ENCODE measurements at places on chromosomes 3 and 15.

DNA sequence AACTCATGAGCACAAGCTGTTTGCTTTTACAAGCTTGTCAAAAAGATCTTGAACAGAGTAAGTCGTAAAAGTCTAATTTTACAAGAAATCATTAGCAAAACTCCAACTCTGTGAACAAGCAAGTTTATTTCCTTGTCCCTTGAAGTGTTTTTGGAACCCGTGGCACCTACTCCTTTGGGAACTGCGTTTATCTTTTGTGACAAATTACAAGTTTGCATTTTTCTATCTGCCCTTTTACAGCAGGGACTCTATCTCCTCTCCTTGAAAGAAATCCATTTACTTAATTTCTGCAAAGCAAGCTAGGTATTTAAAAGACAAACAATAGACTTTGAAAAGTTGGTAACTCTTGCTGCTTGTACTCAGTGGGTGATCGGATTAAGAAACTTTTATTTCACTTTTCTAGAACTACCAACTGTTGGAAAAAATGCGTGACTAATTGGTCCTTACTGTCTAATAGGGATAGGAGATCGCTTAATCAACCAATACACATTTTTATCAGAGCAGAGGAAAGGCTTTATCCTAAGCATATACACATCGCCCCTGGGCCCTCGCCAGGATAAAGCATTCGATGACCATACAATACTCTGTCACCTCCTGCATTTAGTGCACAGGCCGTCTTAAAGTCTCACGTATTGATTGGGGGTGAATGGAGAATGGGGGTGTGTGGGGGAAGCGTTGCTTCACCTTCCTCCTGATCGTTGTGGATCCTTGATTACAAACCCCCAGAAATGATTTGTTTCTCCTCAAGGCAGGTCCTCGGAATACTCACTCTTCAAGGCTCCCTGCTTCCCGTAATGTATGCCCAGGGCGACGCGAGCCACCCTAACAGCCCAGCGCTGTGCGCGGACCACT is 1.7 kb downstream of the PRTG start:
- no peaks in the 10 kb centered on the region for H3K27me3 ChIP-seq
- no peak for DNase-seq
- no peak overlapping the region for H3K27ac ChIP-seq
- peaks cover 23% of the 10 kb centered on the region for H3K4me1 ChIP-seq
- H3K4me3 ChIP-seq = no peak overlapping the region

- no peak overlapping the region for H3K27ac ChIP-seq
- DNase-seq = no peak
- peaks cover 7% of the 10 kb centered on the region for H3K4me1 ChIP-seq
- no peaks in the 10 kb centered on the region for H3K27me3 ChIP-seq
- no peaks in the 10 kb centered on the region for H3K36me3 ChIP-seq
- no peak overlapping the region for H3K4me3 ChIP-seq
Observed at GRCh38 chr3:127975153-127976029, 60.4 kb downstream of the KBTBD12 start.

GRCh38 chr3:115706311-115706829 is 83.1 kb downstream of the GAP43 start:
- no peaks in the 10 kb centered on the region for H3K27me3 ChIP-seq
- no peaks in the 10 kb centered on the region for H3K36me3 ChIP-seq
- no peak overlapping the region for H3K4me3 ChIP-seq
- no peak overlapping the region for H3K27ac ChIP-seq
- H3K4me1 ChIP-seq = no peaks in the 10 kb centered on the region
- DNase-seq = no peak

- no peak within 1 kb of the TSS for H3K27ac ChIP-seq
- DNase-seq = no peak
- no peak within 1 kb of the TSS for H3K4me3 ChIP-seq
Observed at GRCh38 chr15:44956388-44956787, at the start of gene TERB2. Gene TERB2 (plus strand): TSS chr15:44956687. CDS start chr15:44956719, 32 bp downstream.

DNA sequence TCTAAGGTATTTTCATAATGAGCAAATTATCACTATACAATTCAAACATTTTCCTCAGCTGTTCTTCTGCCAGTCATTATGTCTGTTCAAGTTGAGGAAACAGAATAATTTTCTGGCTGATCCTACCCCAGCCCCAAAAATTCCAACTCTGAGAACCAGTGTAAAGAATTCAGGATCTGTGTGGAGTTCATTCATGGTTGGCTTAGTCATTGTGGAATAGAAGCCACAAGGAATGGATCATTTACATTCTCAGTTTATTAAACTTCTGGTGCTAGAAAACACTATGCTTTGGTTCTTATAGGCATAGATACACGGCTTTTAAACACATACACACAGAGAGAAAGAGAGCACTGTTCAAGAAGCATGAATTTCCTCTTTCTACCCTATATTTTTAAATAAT is 134.6 kb downstream of the CMSS1 start:
- no peaks in the 10 kb centered on the region for H3K27me3 ChIP-seq
- no peak overlapping the region for H3K4me3 ChIP-seq
- no peak for DNase-seq
- no peaks in the 10 kb centered on the region for H3K36me3 ChIP-seq
- no peak overlapping the region for H3K27ac ChIP-seq
- H3K4me1 ChIP-seq = peaks cover 16% of the 10 kb centered on the region

- no peak overlapping the region for H3K4me3 ChIP-seq
- H3K36me3 ChIP-seq = no peaks in the 10 kb centered on the region
- no peaks in the 10 kb centered on the region for H3K27me3 ChIP-seq
- DNase-seq = no peak
- H3K4me1 ChIP-seq = no peaks in the 10 kb centered on the region
Observed at GRCh38 chr3:176141837-176142236, 1055.4 kb downstream of the TBL1XR1 start.

DNA sequence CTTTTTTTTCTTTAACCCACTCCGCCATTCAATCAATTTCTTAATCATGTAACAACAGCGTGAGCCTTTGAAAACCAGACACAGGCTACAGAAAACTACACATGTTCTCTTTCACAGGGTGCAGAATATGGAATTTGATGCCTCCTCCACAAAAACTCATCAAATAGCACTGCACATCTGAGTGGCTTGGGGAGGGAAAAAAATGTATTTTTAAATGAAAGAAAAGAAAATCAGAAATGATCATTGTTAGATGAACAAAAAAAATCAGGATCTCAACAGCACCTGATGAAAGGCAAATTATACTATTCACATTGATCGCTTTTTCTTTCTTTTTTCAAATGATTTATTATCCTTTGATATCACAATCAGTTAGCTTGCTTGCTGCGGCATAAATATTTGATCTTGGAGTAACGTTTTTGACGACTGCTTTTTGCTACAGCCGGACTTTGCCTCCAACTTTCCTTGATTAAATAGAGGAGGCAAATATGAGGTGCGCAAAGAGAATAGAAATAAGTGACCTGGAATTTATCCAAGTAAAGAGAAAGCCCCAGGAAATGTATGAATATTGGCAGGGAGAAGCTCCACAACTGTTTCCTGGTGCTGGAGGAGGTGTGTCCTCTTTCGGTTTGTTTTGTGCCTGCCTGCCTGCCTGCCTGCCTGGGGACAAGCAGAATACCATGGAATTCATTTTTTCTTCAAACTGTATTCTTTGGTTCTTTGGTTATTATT is 63.1 kb downstream of the EDEM1 start:
- H3K4me3 ChIP-seq = peak overlapping the region; percentile 68
- peaks cover 11% of the 10 kb centered on the region for H3K4me1 ChIP-seq
- no peak overlapping the region for H3K27ac ChIP-seq
- H3K36me3 ChIP-seq = no peaks in the 10 kb centered on the region
- H3K27me3 ChIP-seq = no peaks in the 10 kb centered on the region

DNA sequence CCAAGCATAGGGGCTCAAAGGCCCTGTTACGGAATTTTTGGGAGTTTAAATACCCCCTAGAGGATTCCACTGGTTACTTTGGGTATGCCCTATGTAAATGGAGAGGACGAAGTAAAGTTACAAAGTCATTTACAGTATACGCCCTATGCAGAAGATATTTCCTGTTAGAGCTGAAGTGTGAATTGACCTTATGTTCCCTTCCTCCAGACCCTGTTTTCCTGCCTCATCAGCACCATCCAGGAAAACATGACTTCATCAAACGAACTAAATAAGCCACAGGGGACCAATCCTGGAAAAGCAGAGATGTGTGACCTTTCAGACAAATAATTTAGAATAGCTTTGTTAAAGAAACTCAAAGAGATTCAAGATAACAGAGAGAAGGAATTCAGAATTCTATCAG is 177.4 kb downstream of the SQOR start:
- no peak for DNase-seq
- no peaks in the 10 kb centered on the region for H3K27me3 ChIP-seq
- no peaks in the 10 kb centered on the region for H3K36me3 ChIP-seq
- no peak overlapping the region for H3K4me3 ChIP-seq
- H3K27ac ChIP-seq = no peak overlapping the region
- H3K4me1 ChIP-seq = no peaks in the 10 kb centered on the region

DNA sequence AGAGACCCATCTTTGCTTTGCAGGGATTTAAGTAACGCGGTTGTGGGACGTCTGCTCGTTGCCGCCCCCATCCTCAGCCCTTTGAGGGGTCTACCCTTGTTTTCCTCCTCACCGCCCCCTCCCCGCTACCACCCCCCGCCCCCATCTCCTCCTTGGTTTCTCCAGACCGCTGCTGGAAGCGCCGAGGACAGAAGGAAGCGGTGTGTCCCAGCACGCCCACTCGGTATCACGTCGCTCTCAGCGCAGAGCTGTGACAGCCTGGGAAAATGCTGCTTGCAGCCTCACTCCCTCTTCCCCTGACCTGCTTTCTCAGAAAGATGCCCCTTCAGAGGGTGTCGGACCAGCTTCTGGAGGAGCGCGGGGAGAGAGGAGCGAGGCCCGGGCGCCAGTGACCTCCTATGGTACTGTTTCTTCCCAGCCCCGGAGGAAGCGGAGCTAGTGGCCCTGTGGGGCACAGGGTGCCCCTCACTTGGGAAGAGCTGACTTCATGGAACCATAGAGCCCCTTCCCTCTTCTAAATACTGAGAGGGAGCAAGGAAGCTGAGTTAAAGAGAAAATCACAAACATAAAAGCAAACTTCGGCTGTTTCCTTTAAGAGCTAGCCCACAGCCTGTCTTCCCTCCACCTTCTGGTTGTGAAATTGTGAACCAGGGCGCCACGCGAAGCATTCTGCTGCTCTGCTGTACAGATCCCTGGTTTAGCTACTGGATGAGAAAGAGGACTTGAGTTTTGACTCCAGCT is 698 bp downstream of the IL1RAP start:
- peaks cover 9% of the 10 kb centered on the region for H3K36me3 ChIP-seq
- peak overlapping the region; percentile 81 for H3K4me3 ChIP-seq
- DNase-seq = peak; percentile 40
- no peaks in the 10 kb centered on the region for H3K4me1 ChIP-seq
- no peaks in the 10 kb centered on the region for H3K27me3 ChIP-seq

DNA sequence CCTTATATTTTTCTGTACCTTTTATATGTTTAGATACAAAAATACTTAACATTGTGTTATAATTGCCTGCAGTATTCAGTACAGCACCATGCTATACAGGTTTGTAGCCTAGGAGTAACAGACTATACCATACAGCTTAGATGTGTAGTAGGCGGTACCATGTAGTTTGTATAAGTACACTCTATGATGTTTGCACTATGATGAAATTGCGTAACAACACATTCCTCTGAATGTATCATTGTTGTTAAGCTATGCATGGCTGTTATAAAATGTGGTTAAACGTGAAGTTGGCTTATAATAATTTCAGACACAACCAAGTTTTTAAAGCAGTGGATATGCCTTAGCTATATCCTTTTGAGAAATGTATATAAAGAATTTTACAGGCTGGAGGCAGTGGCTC is 328.3 kb downstream of the PLCL2 start:
- DNase-seq = no peak
- peaks cover 2% of the 10 kb centered on the region for H3K36me3 ChIP-seq
- no peaks in the 10 kb centered on the region for H3K4me1 ChIP-seq
- H3K27me3 ChIP-seq = no peaks in the 10 kb centered on the region
- no peak overlapping the region for H3K27ac ChIP-seq
- H3K4me3 ChIP-seq = no peak overlapping the region

DNA sequence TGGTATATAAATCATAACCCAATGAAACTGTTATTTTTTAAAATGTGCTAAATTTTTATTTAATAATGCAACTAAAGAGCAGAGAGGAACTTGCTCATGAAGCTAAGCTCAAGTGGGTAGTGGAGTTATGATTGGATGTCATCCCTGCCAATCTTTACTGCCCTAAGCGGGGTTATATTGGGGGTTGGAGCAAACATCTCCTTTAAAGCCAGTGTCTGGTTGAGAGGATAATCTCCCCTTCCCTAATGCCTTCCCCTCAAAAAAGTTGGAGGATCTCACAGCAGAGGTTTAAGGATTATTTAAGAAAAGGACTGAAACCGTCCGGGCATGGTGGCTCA is 32.1 kb upstream of the CLASP2 start:
- H3K27ac ChIP-seq = no peak overlapping the region
- H3K27me3 ChIP-seq = no peaks in the 10 kb centered on the region
- DNase-seq = no peak
- no peaks in the 10 kb centered on the region for H3K36me3 ChIP-seq
- no peak overlapping the region for H3K4me3 ChIP-seq

DNA sequence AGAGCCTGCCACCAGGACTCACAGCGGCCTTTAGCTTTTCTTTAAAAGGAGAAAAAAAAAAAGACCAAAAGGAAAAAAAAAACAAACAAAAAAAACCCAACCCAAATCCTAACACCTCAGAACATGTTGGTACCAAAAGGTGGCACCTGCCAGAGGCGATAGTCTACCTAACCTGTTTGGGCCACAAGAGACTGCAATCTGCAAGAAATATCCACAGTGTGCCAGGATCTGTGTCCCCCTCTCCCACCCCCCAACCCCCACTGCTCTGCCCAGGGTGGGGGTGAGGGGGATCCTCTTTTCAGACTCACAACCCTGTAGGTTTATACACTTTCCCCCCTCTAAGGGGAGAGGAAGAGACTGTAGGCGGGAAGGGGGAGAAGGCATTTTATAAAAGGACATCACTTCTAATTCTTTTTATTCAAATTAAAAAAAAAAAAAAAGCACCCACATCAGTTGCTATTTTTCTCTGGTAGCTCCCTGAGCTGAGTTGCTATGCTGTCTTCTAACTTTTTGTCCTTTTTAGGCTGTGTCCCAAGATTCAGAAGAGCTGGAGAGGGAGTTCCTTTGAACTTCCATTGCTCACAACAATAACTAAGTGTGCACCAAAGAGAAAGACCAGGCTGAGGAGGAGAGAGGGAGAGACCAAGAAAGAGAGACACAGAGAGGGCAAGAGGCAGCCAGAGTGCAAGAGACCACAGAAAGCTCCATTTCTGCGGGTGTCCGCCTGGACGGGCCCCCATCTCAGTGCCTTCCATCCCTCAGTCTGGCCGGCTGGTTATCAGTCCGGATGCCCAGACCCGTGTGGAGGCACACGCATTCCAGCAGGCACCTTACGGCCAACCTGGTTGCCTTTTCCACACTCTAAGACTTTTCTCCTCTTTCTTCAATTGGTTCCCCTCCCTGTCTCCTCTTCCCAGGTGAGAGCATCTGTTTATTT is 48.9 kb downstream of the TLE3 start:
- DNase-seq = no peak
- peaks cover 36% of the 10 kb centered on the region for H3K36me3 ChIP-seq
- no peaks in the 10 kb centered on the region for H3K4me1 ChIP-seq
- no peak overlapping the region for H3K27ac ChIP-seq

DNA sequence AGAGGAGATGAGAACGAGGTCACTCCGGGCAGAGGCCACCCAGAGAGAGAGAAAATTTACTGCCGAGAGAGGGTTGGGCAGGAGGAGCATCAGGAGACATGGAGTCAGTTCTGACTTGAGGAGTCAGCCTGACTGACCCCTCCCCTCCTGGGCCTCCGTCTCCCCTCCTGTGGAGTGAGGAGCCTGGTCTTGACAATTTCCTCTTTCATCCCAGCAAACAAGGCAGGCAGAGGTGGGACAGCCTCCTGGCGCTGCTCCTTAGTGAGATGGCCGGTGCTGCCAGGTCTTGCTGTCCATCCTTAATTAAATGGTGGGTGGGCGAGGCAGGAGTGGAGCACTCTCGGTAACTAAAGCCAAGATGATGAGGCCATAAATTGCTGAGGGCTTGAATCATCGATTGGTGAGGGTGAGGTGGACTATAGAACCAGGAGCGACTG is 60.6 kb downstream of the CYP11A1 start:
- H3K36me3 ChIP-seq = no peaks in the 10 kb centered on the region
- no peaks in the 10 kb centered on the region for H3K4me1 ChIP-seq
- DNase-seq = no peak
- no peak overlapping the region for H3K4me3 ChIP-seq
- no peak overlapping the region for H3K27ac ChIP-seq

Data from liver (tissue), 10 donors.